Osteocyte (in vitro differentiated cells): ENCODE measurements at places on chromosomes 6 and 20. TPM values are rescaled to one million over a fixed set of nuclear protein-coding genes. Genes with fewer than 3 reads are reported as not detected.

GRCh38 chr6:44399991-44400390 lies 12.5 kb downstream of the CDC5L start:
- no peak for DNase-seq

GRCh38 chr6:27066802-27067201 lies 180.7 kb upstream of the PRSS16 start:
- DNase-seq, result no peak

- DNase-seq, result no peak
Observed at GRCh38 chr20:37276494-37277252, 12.8 kb upstream of the MANBAL start.

- DNase-seq, result no peak
Observed at GRCh38 chr6:2038092-2038491, 207.3 kb downstream of the GMDS start.

The FABP7 gene
- total RNA-seq, result not detected in 2 replicates

- DNase-seq, result no peak
Observed at GRCh38 chr20:39069976-39070375, 107.8 kb downstream of the DHX35 start.

DNA sequence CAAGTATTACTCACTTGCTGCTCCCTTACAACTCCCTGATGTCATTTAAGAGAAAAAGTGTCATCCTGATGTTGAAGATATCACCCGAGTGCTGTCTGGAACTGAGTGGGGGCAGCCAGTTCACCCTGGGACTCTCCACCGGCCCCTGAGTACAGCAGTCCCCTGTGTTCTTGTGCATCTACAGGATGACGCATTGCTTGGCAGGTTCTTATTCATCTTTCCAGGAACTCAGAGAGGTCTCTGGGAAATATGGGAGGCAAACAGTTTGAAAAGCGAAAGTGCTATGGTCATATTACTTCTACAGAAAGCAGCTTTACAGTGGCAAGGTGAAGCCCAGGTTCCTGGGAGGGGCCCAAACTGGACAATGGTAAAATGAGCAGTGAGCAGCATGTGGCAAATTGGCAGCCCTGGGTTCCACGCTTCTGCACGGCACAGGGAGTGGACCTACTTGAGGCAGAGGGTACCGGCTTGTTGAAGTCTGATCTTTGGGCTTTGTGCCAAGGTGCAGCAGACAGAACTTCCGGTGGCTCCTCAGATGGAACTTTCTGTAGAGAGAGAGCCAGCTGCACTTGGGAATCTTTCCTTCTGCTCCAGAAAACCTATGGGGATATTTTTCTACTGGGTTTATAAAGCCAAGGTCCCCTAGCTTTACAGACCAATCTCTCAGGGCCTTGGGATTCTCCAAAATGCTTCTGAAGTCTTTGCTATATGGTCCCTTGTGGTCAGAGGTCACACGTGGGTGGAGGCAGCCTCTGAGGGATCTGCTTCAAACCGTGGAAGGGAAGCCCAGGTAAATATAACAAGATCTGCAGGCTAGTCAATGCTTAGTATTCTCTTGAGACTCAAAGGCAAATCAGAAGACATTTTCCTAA lies 128.3 kb downstream of the MAP3K7 start:
- no peak for DNase-seq

DNA sequence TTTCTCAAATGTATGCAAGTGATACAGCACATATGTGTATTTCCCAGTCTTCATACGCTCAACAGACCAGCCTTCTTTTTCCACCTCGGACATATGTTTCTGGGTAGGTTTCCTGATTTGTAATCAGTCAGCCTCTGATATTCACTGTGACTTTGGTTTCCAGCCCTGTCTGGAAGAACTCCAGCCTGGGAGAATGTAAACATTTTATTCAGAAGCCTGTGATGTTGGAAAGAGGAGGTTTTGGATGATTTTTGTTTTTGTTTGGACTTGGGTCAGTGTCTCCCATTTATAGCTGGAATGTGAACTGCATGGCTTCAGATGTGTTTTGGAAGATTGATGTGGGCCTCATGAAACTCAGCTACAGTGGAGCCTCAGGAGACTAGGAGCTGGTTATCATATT lies 172.2 kb upstream of the CENPW start:
- DNase-seq, result no peak

DNA sequence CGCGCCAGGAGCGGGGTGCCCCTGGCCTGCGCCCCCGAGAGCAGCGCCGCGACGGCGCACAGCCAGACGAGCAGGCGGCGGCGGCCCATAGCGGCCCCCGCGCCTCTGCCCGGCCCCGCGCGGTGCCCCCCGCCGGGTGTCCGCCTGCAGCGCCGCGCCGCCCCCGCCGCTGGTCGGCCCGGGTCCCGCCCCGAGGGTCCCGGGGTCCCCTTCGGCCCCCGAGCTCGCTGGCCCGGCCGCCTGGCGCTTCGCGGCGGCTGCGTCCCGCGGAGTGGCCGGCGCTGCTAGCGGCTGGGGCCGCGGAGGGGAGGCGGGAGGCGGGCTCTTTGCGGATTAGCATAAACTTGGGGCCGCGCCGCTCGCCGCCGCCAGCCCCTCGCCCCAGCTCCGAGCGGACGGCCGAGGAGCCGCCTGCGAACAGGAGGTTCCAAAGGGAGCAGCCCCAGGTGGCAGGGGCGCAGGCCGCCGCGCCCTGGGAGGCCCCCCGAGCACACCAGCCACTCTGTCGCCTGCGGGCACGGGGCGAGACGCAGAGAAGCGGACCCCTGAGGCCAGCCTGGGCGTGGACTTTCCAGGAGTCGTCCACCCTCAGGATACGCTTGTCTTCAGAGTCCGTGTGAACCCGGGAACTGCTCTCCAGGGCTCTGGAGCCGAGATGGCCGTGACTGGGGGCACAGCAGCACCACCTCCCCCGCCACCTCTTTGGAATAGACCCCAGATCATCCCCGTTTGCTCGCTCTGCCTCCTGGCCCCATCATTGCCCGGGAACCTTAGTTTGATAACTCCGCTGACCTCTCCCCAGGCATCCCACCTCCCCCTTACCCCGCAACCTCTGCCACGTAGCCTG lies at the start of gene EMILIN3:
Gene EMILIN3 (minus strand): TSS at position 273 of the 847 bp plus-strand sequence. CDS start 184 bp downstream, at position 89.
- no peak for DNase-seq

DNA sequence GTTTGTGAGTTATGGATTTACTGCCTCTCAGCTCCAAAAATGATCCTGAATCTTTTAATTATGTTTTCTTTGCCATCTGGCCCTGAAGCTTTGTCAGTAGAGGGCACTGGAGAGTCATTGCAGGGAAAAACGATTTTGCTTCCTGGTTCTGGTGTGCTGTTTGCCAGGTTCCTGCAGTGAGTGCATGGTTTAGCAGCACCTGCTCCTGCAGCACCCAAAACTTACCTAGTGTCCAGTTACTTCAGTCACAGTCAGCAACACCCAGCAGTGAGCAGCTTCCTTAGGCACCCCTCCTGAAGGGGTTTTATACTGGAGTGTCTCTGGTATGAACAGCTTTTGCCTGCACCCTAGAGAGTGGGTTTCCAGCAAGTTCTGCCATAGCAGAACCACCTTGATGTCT lies 6.0 kb upstream of the TRIM26 start:
- DNase-seq, result no peak

- no peak for DNase-seq
Observed at GRCh38 chr20:43726811-43727338, at the start of gene GTSF1L. GTSF1L (minus strand) TSS chr20:43727002; CDS start chr20:43726694, 308 bp downstream.

GRCh38 chr6:131101911-131102680 lies 33.2 kb upstream of the AKAP7 start:
- DNase-seq, result no peak

The CRISP3 gene
- total RNA-seq, result not detected in 2 replicates

The PROCR gene
- 3.2 and 3.3 TPM in 2 replicates for total RNA-seq

The CAPN11 gene
- total RNA-seq, result not detected in 2 replicates

DNA sequence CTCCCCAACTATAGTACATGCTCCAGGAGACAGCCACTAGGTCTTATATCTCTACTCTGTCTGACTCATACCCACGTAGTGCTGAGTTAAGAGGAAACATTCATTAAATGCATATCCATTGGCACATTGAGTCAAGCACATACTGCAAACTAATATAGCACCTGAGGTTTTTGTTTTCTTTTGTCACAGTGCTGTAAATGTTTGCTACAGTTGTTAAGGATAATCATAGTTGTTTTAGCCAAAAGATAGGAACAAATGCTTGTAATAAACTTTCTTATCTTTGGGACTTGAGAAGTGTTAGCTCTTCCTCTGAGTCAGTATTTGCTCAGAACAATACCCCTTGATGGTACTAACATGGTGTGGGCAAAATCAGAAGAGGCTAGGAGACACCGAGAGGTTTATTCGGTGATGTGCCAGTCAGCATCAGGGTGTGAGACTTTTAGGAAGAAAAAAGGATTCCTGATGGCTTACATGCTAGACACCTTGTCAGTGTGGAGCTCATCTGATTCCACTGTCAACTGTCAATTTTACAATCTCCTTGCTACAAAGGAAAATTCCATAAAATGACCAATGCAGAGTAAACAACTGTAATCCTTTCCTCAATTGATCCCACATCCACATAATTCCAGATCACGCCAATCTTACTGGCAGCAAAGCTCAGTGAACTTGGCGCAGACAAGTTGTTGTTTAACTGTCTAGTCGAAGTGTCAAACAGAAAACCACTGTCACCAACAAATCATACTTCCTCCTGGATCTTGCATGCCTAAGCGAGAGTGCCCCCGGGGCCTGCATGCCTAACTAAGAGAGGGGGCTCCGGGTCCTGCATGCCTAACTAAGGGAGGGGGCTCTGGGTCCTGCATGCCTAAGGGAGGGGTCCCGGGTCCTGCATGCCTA lies 36.1 kb downstream of the ELOVL2 start:
- DNase-seq, result no peak

GRCh38 chr6:56671160-56671559 lies 28.5 kb upstream of the DST start:
- no peak for DNase-seq

The EDN3 gene
- total RNA-seq, result not detected in 2 replicates

The EEF1A2 gene
- 0.56 and 0.68 TPM in 2 replicates for total RNA-seq

The CD24 gene
- total RNA-seq, result 0.30 and 0.42 TPM in 2 replicates

GRCh38 chr6:33668914-33669313 lies 42.6 kb downstream of the UQCC2 start:
- no peak for DNase-seq
